Ovary (tissue), 10 donors: ENCODE measurements at places on chromosomes 13 and 19. TPM values are rescaled to one million over a fixed set of nuclear protein-coding genes. Genes with fewer than 3 reads are reported as not detected.

DNA sequence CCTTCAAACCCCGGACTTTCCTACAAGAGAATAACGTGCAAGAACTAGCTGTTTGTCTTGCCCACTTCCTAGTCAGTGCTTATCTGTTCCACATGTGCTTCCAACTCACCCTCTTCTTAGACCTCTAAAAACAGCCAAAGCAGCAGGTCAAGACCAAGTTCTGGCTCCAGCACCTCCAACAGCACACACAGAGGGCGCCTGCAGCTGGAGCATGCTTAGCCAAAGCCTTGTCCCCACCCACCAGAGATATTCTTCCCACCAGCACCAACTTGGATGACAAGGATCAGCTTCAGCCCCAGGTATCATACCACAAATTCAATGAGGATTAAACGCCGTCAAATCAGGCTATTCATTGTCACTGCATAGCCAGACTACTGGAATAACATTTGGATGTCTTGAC, 17.9 kb downstream of the RCBTB1 start:
- DNase-seq: no peak
- no peaks in the 10 kb centered on the region for H3K27me3 ChIP-seq
- no peaks in the 10 kb centered on the region for H3K4me1 ChIP-seq
- H3K4me3 ChIP-seq: no peak overlapping the region
- no peaks in the 10 kb centered on the region for H3K36me3 ChIP-seq
- H3K27ac ChIP-seq: no peak overlapping the region

DNA sequence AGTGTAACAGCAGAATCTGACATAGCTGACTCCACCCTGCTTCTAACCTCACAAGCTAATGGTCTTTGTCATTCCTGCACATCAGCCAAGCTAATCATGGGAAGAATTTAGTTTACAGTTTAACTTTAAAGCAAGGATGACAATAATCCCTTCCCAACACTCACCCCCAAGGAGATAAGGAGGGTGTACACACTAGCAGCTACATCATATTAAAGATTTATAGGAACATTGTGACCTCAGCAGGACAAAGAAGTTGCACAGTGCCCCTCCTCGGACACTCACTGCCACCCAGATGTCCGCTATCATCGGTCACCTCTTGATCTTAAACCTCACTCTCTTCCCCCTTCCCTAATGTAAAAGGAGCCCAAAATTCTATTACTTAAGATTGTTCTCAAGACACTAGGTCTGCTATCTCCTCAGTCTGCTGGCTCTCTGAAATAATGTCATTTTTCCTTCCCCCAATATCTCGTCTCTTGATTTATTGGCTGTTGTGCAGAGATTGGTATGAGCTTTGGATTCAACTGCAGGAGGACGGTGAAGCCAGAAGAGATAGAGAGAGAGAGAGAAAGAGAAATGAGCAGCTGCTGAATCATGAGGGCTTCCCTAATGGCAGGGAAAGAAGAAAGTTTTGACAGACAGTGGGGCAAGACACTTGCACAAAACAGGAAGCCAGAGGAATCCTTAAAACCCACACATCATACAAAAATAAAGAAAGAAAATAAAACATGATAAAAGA, 17.5 kb upstream of the FFAR2 start:
- no peak for DNase-seq
- H3K4me1 ChIP-seq: peaks cover 8% of the 10 kb centered on the region
- H3K4me3 ChIP-seq: no peak overlapping the region

DNA sequence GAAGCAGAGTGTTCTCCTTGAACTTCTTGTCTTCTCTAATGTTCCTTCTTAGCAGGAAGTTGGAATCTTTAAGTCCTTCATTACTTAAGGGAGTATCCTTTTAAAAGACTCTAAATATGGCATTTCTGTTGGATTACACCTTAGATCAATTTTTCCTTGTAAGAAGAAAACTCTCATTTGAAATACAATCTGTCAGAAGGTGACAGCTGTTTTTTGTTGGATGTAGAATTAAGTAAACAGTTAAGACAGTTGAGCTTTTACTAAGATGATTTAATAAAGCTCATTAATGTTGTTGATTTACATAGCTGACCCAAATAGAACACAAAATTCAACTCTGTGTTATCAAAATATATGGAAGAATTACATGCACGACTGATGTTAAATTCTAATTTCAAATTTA, 16.7 kb upstream of the MBNL2 start:
- no peak for DNase-seq
- H3K27me3 ChIP-seq: no peaks in the 10 kb centered on the region
- no peaks in the 10 kb centered on the region for H3K4me1 ChIP-seq
- H3K4me3 ChIP-seq: no peak overlapping the region
- no peak overlapping the region for H3K27ac ChIP-seq

- H3K4me3 ChIP-seq: no peak overlapping the region
- no peak overlapping the region for H3K27ac ChIP-seq
- no peaks in the 10 kb centered on the region for H3K27me3 ChIP-seq
- no peak for DNase-seq
Observed at GRCh38 chr13:51298812-51299211, 40.7 kb upstream of the SERPINE3 start.

Gene TMEM145
- 0.30 TPM for total RNA-seq

Gene NFIC
- 283 TPM for total RNA-seq

Gene ZNF665
- total RNA-seq: 11.2 TPM

Gene SWSAP1
- 3.3 TPM for total RNA-seq

Gene COL4A1
- 56.6 TPM for total RNA-seq
